ENCODE measurements at places on chromosomes 16 and 17.

DNA sequence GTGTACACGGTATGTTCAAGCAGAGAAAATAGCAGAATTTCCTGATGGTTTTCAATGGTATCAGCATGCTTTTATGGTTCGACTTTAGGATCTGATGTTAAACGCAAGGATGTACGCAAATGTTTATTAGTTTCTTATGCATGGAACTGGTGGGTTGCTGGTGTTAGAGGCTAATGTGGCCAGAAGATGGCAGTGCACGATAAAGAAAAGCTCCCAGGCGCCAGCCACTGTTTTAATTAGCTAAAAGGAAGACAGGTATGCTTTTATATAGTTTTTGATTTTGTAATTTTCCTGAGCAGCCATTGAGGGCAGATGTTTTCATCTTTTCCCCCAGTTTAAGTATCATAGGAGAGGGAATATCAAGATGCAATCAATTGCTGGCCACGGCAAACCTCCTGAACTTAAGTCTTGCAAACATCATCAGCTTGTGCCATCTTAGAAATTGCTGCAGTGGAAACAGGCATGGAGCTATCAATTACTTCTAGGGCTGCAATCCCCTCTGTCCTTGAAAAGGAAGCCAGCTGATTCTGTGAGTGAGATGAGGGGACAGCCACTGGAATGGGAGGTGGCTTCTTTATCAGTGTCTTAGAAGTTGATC is 648.5 kb upstream of the RBFOX1 start:
- no peak for DNase-seq

DNA sequence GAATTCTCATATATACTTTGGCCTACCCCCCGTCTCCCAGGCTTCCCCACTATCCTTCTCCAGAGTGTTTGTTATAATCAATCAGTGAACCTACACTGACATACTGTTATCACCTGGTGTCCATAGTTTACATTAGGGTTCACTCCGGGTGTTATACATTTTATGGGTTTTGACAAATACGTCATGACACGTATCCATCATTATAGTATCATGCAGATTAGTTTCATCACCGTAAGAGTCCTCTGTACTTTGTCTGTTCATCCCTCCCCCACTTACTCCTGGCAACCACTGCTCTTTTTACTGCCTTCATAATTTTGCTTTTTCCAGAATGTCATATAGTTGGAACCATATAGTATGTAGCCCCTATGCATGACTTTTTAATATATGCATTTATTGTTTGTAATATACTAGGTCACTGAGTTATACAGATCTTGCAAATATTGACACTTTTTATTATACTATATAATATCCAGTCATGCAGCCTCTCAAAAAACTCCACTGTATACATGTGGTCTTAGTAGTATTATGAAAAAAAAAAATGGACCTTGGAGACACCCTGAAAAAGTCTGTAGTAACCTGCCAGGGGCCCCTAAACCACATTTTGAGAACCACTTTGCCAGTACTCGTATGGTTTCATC is 28.4 kb downstream of the PPM1D start:
- no peak for DNase-seq

DNA sequence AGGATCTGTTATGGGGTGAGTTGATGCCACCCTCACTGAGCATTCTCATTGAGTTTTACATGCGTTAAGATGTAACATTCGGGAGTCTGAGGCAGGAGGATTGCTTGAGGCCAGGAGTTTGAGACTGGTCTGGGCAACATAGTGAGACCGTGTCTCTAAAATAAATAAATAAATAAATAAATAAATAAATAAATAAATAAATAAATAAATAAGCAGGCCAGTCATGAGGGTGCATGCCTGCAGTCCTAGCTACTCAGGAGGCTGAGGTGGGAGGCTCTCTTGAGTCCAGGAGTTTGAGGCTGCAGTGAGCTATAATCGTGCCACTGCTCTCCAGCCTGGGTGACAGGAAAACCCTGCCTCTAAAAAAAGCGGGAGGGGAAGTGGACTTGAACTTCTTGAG is 90.3 kb downstream of the SNX29 start:
- DNase-seq, result no peak

DNA sequence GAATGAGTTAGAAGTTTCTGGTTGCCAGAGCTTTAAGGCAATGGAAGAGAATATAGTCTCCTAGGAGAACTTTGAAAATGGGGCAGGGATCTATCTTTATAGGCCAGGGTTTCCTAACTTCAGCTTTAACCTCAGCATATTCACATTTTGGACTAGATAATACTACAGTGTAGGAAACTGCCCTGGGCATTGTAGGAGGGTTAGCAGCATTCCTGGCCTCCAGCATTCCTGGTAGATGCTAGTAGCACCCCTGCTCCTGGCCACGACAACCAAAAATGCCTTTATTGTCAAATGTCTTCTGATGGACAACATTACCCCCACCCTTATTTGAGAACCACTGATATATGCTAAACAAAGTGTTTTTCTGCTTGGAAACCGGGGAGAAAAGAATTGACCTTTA is 27.8 kb upstream of the MYO18A start:
- DNase-seq, result no peak

GRCh38 chr16:22123759-22124490 is 31.6 kb downstream of the VWA3A start:
- no peak for DNase-seq

DNA sequence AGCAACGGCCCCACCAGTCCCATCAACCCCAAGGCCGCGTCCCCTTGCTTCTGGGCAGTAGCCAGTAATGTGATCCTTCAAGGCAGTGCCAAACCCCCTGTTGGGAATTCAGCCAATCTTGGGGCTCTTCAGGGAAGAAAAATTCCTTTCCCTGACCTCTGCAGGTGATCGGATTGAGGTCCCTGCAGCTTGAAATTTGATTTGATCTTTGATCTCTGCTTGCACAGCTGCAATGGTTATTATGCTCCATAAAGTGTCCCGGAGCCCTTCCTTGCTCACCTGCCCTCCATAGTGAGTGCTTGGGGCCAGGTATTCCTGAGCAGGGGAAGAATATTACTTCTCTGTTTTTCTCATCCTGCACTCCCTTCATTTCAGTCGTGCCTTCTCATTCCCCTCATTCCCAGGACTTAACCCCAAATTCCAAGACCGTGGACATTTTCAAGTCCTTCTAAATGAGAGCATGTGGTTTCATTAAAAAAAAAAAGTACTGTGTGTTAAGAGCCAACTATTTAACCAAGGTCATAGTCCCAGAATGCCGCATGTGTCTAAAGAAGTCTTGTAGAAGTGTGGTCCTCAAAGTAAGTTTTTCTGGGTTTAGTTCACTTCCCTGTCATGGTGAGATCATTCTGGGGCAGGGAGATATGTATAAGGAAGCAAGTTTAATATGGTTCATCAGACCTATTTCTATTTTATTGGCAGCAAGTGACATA is 56.3 kb downstream of the SOX9 start:
- DNase-seq, result no peak

DNA sequence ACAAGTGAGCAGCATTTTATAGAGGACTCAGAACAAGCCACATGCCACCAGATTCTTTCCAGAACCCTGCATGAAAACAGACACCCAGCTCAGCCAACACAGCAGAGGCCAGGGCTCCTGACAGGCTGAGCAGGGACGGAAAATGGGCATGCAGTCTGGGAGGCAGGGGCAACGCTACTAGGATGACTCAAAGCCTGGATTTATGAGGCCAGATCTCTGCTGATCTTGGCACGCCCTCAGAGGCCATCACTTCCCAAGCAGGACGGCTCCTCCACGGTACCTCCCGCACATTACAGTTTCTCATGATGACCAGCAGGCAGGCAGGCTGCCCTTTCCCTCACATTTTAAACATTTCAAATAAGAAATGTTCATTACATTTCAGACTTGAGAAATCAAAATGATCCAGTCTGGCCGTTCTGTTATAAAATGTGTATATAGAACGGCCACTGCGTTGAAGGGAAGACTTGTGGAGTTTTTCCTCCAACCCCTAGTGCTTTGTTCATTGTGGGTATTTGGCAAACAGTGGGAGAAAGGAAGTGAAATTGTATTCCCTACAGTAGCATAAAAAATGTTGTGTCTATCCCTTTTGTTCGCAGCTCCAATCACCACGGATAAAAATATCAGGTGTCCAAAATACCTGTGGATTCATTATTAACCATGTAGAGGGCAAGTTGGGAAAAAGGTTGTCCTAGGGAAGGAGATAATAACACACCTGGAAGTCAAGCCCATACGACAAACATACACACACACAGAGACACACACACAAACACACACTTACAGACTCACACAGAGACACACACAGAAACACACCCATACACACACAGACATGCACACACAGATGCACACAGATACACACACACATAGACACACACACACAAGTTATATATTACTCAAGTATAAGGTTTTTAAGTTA is 64.8 kb upstream of the ADAMTS18 start:
- DNase-seq, result no peak

DNA sequence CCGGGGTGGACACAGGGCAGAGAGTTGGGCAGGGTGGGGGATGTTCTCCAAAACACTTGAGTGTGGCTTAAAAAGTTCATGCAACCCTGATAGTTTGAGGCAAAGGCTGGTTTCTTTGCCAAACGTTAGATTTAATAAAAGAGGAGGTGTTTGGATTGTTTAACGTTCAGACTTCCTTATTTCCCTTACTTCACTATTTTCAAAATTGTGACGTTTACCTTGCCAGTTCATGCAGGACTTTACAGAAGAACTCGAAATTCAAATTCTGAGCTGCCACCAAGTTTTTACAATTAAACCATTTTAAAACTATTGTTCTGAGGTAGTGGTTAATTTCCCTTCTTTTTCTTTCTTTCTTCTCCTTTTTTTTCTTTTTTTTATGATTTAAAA is 5.5 kb downstream of the SEC14L1 start:
- DNase-seq, result no peak

DNA sequence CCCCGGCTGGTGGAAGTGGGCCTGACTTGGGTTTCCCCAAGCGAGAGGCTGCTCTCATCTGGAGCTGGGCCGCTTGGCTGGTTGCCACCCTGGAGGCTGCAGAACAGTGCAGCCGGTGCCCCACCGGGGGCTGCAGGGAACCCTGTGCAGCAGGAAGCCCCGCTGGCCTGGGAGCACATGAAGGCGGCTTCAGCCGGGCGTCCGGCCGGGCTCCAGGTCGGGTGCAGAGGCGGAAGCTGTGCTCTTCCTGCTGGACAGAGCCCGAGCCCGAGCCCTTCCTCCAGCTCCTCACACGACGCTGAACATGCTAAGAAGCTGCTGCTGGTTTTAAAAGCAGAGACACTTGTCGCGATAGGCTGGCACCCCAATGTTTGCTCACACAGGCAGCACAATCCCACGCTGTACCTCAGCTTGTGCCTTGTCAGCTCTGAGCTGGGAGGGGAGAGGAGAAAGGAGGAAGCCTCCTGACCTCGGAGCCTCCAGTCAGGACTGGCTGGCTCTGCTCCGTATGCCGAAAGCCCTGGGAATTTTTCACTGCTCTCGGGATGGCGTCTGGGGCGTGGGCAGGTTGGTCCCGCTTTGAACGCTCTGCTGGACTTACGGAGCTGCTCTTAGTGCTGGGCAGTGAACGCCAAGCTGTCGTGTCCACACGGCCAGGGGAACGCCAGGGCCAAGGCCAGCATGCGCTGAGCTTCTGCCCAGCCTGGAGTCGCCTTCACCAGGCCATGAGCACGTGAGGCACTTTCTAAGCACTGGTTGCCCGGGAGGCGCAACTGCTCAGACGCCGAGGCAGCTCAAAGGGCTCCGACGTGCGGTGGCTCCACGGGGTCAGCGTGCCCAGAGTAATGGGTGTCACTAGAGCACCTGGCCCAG is 8.8 kb downstream of the CDK5R1 start:
- DNase-seq, result no peak

DNA sequence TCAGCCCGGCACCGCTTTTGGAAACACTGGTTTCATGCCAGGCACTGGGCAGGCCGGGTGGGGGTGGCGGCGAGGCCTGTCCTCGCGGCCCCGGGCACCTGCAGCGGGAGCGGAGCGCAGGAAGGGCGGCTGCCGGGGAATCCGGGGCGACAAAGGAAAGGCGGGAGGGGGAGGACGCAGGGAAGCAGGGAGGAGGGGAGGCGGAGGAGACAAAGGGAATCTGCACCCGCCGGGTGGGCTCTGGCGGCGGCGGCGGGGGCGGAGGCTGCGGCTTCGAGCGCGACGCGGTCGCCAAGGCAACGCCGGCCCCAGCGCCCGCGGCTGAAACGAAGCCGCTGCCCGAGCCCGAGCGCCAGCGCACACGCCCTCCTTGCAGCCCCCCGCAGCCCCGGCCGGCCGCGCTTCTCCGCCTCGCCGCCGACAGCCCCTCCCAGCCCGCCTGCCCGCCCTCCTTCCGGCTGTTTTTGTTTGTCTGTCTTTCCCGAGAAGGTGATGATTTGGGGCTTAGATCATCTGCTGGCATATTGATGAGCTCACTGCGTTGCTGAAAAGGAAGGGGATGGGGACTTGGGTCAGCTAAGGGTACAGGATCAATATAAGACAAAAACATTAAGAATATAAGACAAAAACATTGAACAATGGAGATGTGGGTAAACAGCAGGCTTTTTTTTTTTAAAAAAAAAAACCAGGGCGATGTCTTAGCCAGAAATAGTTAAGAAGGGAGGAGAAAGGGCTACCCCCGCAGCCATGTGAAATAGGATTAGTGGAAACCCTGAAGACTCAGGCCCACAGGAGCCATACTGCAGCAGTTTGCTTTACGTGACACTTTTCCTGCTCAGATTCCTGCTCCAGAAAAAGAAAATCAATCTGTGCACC is 32.7 kb downstream of the CDK5R1 start:
- DNase-seq, result no peak

- DNase-seq, result no peak
Observed at GRCh38 chr16:80263848-80264694, 276.7 kb upstream of the DYNLRB2 start.

DNA sequence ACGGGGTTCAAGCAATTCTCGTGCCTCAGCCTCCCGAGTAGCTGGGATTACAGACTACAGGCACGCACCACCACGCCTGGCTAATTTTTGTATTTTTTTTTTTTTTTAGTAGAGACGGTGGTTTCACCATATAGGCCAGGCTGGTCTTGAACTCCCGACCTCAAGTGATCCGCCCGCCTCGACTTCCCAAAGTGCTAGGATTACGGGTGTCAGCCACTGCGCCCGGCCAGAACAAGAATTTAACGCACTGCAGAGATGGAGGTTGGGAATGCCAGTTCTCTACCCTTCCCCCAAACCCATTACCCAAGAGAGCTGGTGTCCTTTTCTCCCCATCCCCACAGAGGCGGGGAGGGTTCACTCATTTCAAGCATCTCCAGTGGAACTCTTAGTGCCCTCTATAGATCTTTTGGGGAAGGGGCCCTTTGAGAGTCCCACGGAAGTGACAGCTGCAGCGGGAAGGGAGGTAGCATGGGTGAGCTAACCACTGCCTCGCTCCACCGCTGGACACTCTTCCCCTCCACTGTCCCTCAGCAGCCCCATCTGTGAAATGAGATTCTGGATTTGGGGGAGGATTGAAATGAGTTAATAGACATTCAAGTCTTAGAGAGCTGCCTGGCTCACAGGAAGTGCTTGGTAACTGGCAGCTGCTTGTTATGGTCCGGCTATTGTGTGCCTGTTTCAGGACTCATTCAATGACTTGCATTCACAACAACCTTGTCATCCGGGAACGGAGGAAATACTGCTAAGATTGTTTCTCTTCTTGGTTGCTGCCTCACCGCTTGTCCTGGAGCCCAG is 3.5 kb upstream of the UBALD2 start:
- no peak for DNase-seq

DNA sequence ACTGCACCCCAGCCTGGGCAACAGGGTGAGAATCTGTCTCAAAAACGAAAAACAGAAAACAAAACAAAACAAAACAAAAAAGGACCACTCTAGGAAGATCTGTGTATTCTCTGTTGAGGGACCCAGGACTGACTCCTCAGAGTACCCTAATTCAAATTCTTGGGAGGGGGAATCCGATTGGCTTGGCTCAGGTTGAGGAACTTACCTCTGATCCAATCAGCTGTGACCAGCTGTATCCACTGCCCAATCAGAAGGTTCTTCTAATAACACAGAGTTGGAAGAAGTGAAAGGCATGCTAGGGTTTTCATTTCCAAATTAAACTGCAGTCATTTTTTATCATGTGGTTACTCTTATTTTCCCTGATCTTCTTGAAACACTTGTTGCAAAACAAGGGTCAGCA is 105.9 kb upstream of the CACNG3 start:
- no peak for DNase-seq
